ENCODE measurements at places on chromosomes 7 and 10.
A peak's percentile ranks its signal among the peaks of the same experiment; 100 is the strongest.

DNA sequence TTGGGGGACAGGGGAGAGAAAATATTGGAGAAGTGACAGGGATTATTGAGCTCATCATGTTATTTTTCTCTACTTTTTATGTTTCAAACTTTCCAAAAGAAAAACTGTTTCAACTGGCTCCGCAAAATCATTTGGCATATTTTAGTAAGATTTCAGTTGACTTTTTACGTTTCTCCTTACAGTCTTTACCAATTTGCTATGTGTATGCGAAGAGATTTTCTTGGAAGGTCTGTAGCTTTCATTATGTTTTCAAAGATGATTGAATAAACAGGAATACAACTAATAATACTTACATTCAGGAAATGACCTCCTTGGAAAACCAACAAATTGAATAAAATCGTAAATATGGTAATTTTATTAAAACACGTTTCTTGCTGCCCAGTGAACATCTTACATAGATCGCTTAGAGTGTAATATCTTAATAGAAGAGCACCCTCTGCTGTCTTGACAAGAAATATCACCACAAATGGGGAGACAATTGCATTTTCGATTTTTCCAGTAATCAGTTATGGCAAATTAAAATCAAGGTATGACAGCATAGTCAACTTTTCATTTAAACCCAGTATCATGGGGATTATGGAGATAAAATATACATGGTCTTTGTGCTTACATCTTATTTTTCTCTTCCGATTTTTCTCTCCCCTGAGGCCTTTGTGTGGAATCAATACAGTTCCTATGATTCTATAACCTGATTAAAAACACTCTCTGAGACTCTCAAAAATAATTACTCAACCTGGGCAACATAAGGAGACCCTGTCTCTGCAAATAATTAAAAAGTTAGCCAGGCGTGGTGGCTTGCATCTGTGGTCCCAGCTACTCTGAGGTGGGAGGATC lies 43.1 kb downstream of the MBL2 start:
- DNase-seq: peak; percentile 22

DNA sequence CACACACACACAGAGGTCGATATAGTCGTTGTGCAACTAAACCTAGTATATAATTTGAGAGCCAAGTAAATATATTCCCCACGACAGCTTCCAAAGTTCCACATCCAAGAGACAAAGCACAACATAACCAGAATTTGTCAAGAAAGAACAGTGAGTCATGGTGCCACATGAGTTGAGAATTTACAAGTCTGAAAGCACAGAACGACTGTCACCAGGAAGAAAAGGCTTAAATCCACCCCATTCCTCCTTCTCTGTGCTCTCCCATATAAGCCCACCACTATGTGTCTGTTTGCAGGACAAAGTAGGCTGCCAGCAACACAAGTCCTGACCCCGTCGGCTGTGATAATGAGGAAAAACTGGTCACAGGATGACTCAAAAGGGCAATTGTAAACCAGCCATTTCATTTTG lies 32.8 kb downstream of the GSAP start:
- DNase-seq: no peak

- peak; percentile 75 for DNase-seq
These were observed 70.2 kb downstream of the AHCYL2 start for GRCh38 chr7:129295015-129295423.

DNA sequence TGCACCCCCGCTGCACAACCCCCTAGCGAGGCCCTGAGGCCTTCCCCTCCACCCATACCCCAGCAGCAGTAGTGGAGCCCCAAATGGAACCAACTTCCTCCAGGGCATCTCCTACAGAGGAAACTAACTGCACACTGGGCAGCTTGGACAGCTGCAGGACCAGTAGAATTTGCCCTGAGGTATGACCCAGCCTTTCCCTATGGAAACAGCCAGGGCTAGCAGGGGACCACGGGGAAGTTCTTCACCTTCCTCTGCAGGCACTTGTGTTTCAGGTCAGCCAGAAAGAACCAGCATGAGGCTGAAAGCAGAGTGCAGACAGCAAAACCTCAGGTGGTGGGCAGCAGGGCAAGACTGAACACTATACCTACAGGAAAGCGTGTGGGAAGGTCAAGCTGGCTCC lies 5.7 kb upstream of the EEPD1 start:
- no peak for DNase-seq

- no peak for DNase-seq
These were observed 335.9 kb downstream of the GFRA1 start for GRCh38 chr10:115936926-115937767.

DNA sequence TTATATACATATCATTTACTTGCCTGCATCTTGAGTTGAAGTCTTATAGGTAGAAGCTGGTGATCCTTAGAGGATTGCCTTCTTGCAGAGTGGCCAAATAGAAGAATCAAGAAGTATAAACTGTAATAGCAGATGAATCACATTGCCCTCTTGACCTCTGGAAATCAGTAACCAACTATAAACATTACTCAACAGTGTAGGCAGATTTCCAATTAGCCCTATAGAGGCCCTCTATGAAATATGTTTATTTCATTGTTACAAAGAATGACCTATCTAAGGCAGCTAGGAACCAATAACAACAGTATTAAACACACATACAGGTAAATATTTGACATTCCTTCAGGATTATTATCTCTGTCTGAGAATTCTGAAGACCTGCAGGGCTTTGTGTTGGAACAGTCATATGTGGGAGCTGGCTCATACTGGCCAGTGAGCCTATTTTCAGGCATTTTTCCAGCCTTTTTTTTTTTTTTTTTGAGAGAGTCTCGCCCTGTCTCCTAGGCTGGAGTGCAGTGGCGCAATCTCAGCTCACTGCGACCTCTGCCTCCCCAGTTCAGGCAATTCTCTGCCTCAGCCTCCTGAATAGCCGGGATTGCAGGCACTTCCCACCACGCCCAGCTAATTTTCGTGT lies 7.2 kb upstream of the SRI start:
- peak; percentile 56 for DNase-seq

DNA sequence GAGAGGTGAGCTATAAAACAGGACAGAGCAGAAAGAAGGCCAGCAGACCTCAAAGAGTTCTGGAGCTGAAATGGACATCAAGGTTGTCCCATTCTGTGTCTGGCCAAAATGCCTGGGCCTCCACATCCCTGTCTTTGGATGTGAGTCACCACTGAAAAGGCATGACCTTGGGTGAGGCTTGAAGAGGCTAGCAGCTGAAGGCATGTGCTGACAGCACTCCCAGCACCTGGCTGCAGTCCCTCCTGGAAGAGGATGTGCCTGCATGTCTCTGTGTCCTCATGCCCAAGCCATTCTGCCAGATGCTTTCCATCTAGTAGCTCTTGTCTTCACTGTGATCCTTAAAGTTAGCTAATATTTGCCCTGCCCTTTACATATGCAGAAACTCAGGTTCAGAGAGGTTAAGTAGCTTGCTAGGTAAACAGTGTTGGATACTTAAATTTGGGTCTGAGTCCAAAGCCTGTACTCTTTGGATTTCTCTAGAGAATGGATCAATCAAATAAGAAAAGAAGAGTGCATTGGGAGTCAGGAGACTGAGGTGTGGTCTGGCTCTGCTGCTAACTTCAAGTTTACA lies 35.8 kb downstream of the HECW1 start:
- DNase-seq: no peak

DNA sequence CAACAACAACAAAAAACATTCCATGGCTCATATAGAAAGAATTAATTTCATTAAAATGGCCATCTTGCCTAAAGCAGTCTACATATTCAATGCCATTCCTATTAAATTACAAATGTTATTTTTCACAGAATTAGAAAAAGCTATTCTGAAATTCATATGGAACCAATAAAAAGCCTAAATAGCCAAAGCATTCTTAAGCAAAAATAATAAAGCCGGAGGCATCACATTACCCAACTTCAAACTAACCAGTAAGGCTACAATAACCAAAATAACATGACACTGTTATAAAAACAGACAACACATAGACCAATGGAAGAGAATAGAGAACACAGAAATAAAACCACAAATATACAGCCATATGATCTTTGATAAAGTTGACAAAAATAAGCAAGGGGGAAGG lies 330.4 kb downstream of the KIF20B start:
- DNase-seq: no peak

DNA sequence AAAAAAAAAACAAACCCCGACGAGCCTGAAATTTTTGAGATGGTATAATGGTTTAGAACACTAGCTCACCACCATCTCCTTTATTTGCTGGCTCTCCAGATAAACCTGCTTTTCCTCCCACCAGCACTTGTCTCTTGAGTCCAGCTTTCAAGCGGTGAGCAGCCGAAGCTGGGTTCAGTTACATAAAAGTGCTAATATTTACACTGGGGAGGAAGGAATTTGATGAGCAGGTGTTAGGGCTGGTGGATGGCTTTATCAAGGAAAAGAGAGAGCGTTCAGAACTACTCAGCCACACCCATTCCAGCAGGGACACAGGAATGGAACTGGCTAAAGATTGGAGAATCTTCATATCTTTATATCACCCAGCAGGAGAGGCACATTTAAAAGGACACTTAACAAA lies 6.6 kb upstream of the CALML3 start:
- no peak for DNase-seq

GRCh38 chr7:155375337-155376277 lies 77.9 kb downstream of the INSIG1 start:
- peak; percentile 76 for DNase-seq

GRCh38 chr7:2171855-2172254 lies 60.9 kb downstream of the MAD1L1 start:
- DNase-seq: peak; percentile 35

DNA sequence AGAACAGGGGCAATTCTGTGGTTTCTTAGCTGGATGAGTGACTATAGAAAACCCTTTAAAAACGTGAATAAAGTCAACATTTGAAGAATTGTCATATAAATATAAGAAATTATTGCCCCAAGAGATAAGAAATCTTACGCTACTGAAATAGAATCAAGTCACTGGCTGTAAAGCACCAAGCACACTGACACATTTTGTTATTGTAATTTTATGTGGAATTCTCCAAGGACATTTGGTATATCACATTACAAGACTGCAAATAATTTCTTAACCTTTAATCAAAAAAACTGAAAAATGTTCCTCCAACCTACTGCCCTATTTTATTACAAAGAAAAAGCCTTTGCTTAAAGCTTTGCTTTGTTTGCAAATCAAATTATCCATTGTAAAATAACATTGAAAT lies 383.3 kb downstream of the IPMK start:
- no peak for DNase-seq

- DNase-seq: peak; percentile 24
These were observed 570 bp downstream of the BMS1 start for GRCh38 chr10:42783181-42783549.

- DNase-seq: no peak
These were observed 53.8 kb upstream of the SLF2 start for GRCh38 chr10:100858747-100859483.

- peak; percentile 63 for DNase-seq
These were observed 77.5 kb downstream of the LRRC4 start for GRCh38 chr7:127953423-127954356.

DNA sequence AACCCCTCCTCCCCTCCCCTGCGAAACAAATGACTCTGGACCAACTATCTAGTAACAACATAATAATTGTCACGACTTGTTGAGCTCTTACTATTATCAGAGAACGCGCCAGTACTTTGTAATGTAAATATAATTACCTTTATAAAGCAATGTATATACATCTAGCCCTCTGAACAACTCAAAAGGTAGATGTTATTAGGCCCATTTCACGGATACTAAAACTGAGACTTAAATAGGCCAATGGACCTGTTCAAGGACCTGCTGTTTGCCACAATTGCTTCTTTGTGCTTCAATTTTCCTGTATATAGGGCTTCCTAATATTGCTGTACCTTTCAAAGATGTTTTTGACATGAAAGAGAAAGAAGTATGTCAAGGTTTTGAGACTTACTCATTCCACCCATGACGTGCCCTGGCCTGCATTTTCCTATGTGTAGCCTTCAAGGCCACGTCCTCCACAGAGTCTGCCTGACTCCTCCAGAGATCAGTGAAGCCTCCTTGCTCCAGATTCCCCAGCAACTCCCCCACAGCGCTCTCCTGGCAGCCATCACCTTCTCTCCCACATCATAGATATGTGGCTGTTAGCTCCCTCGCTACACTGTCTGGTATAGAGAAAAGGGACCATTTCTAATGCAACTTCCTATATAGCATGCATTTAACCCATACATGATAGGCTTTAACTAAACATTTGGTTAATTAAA lies 156.6 kb downstream of the SKIDA1 start:
- no peak for DNase-seq

DNA sequence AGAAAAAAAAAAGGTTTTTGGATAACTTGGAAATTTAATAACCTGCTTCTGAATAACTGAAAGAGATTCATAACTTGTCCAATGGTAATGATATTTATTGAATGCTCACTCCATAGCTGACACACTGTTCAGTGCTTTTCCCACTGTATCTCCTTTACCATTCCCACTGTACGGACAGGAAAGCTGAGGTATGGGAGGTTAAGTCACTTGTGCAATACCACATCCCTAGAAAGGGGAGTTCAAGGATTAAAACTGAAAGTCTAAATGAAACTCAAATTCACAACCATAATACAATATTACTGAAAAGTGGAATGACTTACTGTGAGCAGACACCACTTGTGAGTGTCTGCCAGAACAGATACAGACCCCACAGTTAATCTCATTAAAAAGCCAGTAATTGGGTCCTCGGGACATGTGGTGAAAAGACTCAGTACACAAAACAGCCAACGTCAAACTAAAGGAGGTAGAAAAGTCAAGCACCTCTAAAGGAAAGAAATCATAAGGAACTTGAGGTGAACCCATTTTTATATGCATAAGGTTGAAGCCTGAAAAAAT lies 13.8 kb upstream of the RHOBTB1 start:
- DNase-seq: no peak

DNA sequence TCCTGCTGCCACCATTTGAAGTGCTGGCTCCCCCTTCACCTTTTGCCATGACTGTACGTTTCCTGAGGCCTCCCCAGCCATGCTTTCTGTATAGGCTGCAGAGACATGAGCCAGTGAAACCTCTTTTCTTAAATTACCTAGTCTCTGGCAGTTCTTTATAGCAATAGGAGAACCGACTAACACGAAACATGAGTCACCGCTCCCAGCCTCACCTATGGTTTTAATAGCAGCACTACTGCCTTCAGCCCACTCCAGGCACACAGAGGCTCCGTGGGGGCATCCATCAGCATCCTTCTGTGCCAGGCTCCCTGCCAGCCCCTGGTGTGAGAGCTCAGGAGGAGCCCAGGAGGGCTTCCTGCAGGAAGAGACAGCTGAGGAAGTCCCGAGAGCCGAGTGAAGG lies 5.5 kb upstream of the ZNF316 start:
- DNase-seq: no peak

DNA sequence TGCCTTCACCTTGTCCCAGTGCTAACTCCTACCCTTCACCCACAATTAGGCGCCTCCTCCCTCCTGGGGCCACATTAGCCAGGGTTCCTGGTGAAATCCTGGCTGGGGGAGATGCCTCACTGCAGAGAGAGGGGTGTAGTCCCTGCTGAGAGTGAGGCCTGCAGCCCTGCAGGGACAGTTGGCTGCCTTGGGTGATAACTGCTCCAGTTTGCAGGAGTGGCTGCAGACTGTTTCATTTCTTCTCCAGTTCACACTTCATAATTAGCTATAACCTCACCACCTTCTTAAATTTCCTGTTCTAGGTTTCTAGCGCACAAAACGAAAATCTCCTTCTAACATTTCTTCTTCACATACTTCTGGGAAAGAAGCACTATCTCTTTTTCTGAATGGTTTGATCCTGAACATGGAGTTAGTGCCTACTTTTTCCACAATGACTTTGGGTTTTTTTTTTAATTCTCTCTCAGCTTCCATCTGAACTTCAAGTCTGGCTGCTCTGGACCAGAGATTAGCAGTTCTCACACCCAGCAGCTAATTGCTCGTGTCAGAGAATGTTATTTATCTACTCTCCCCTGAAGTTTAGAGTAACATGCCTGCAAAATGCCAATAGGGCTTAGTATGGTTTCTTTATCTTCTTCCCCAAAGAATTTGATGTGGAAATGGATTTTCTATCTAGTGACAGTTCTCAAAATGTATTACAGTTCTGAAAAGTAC lies 15.5 kb upstream of the JAZF1 start:
- no peak for DNase-seq
